ENCODE measurements at places on chromosomes 2 and 18.

- DNase-seq = no peak
Observed at GRCh38 chr2:158822193-158822592, 27.1 kb downstream of the DAPL1 start.

DNA sequence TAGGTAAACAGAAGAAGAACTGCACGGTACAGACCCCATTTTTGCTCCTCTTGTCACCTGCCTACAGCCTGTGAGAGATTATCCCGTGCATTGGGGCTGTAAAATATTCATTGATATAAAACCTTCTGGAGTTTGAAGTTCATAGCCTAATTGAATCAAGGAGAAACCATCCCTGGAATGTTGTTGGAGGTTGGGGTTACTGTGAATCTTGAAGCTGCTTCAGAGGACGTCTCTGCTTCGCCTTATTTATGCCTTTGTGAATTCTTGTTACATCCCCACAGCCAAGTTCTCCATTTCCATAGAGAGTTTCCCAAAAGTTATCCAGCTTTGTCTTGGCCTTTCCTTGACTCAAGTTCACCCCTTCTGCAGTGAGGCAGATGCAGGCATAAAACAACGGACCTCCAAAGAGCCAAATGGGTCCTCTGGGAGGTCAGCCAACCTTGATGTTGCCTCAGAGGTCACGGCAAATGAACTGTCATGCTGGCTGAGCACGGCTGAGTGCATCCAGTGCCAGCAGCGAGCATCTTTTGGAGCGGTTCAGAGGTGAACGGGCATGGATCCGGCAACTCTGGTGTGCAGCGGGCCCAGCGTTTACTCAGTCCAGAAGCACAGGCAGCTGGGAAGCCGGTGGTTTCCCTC is 317.6 kb downstream of the PRKCE start:
- no peak for DNase-seq

GRCh38 chr18:9558387-9559064 is 55.8 kb downstream of the PPP4R1 start:
- DNase-seq = no peak

- peak; percentile 41 for DNase-seq
Observed at GRCh38 chr2:240917684-240918257, 11.6 kb downstream of the CROCC2 start.

- no peak for DNase-seq
Observed at GRCh38 chr2:48912110-48912509, 156.6 kb upstream of the LHCGR start.

DNA sequence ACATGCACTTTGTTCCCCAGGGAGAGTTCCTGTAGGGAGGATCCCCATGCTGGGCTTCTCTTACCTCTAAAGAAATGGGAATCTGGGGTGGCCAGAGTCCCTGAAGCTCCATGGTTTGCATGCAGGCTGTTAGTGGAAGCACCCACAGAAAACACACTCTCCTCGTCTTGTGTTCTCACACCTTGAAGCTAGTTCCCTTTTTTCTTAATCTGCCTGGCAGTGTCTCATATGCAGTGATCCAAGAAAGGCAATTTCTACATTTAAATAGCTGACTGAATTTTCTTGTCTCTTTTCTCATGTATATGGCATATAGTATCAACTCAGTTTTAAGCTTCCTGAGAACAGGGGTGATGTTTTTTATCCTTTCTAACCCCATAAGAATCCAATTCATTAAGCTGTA is 65.0 kb downstream of the LINC00305 start:
- no peak for DNase-seq

DNA sequence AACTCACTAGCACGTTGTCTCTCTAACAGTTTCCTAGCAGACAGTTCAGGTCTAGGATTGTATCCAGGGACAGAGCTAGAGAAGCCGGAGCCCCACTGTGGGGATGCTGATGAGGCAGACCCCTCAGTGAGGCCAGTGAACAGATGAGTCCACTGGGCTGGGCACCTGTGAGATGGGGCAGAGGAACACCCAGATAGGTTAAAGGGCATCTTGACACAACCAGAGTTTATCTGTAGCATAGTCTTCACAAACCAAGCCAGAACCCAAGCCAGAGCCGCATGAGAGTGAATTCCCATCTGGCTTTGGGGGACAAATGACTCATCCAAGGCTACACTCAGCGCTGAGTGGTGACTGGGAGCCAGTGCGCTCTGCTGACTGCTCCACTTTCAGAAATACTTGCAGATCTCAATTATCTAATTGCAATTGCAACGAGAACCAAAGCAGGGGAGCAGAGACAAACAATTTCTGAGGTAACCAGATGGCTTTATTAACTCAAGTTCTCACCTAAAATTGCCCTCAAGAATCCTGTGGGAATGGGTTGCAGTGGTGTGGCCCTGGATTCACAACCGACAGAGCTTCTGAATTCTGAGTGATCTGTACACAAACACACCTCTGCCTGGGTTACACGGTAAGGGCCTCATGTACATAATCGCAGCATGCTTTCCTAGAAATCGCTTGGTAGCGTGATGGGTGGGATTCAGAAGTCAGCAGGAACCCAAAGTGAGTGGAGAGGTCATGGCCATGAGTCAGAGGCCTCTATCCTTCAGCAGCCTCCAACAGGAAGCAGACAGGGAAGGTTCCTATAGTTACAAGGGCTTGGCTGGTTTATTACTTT is 48.7 kb upstream of the MSH2 start:
- peak; percentile 30 for DNase-seq

DNA sequence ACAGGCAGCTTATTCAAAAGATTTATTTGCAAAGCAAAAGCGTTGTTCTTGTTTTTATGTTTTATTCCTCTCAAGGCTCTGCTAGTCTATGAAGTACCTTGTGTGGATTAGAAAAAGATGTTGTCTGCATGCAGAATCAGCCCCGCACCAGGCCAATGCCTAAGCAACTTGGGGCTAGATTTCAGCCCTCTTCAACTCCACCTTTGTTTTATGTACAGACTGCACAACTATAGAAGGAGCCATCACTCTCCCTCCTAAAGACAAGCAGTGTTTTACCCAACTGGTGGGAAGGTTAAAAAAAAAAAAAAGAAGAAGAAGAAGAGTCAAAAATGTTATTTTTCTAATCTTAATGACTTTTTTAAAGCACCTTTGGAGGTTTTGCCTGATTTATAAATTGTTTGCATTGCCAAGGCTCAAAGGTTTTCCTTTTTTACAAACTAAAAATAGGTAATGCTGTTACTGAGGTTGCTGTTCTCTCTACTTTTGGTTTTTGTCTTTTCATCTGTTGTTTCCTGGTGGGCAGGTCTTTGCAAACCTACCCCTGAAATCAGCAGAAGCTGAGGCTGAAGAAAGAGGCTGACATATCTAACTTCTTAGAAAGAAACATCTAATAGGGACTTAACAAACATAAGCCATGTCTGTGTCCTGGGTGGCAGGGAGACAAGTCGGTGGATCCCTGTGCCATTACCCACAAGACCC is 164.0 kb downstream of the SLC39A10 start:
- DNase-seq = no peak

Data from NCI-H69 (cell line).